ENCODE measurements at places on chromosomes 6 and 20. TPM values are rescaled to one million over a fixed set of nuclear protein-coding genes. Genes with fewer than 3 reads are reported as not detected.

- DNase-seq, result no peak
Observed at GRCh38 chr6:15441215-15441868, 195.5 kb downstream of the JARID2 start.

DNA sequence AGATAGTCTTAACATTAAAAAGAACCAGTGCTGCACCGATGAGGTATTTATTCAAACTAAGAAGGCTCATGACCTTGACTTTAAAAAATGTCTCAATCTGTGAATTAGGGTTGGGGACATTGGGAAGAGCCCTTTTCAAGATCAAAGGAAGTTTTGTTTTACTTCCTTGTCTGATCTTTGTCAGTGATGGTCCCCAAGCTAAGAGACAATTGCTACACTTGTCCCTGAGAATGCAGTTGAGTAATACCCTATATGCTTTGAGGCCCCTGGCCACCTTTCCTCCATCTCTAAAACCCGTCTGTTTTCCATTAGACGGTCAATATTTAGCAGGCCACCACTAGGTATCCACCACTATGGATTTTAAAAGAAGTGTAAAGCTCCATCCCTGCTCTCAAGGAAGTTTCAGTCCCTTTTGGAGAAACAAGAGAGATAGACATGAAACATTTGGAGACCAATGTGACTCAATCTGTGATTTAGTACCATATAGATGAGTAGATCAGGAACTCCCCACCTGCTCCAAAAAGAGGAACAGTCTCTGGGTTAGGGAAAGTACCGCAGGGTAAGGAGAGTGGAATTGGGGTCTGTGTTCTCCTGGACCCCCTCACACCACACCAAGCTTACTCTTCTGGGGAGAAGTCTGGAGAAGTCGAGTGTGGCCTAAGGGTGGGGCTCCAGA is 99.1 kb upstream of the ISM1 start:
- DNase-seq, result no peak

DNA sequence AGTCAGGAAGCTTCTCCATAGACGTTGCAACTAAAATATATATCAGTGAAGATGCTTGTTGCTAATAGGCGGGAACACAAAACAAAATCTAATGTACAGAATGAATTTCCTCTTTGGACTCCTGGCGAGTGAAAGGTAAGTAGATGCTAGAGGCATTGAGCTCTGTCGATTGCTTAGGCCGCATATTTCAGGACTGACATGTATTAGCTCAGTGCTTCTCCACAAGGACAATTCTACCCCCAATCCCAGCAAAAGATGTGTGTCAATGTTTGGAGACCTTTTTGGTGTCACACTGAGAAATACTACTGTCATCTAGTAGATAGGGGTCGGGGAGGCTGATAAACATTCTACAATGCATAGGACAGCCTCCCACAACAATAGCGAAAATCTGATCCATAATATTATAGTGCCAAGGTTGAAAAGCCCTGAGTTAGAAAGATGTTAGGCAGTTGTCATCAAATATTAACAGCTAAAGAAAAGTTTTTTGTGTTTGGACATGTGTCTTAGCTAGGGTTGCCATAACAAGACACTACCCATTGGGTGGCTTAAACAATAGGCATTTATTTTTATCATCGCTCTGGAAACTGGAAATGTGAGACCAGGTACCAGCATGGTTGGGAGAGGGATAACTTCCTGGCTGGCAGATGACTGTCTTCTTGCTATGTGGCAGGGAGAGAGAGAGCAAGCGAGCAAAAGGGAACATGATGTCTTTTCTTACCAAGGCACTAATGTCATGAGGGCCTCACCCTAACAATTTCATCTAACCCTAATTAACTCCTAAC is 48.0 kb upstream of the BCAS1 start:
- no peak for DNase-seq

Gene PBOV1
- total RNA-seq, result not detected

DNA sequence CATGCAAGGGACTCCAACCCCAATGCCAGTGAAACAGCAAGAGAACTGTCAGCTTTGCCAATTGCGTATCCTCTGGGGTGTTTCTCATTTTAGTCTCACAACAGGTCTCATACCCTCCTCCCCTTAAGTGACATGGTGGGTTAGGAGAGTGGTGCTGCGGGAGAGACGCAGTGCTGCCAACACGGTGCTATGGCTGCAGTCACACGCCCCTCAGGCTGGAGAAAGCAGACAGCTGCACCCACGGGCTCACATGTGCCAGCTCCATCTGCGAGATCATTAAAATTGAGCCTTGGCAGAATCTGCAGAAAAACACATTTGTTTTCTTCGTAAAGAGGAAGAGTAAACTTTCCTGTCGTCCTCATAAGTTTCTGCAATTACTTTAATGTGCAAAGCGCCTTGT is 114.7 kb downstream of the ANKRD60 start:
- DNase-seq, result no peak

Gene UBE2V1
- 89.0 TPM for total RNA-seq

DNA sequence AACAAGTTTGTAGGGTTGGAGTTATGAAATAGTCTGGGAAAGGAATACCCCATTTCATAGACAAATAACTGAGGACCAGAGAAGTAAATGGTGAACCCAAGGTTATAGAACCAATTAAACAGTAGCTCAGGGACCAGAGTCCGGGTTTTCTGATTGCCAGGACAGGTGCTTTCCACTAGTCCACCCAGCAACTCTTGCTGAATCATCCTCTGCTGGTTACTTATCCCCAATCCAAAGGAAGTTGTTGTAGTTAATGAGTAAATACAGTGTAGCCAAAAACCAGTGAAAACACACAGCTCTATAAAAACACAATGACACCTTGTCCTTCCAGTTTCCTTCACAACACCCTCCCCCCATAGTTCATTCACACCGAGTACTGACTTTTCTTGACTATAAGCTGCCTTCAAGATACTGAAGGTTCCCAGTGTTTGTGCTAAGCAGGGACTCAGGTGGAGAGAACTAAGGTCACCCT is 766 bp upstream of the TINAG start:
- no peak for DNase-seq

DNA sequence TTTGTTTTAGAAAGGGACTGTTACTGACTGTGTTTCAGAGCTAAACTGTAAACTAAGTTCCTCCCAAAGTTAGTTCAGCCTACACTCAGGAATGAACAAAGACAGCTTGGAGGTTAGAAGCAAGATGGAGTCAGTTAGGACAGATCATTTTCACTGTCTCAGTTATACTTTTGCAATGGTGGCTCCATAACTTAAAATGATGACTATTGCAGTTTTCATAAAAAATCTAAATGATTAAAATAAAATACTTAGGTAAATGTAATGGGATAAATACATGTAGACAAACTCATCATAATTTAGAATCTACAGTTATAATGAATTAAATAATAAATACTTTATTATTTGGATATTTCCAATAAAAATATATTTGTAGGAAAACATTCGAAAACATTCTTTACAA is 590.6 kb downstream of the EPHA7 start:
- DNase-seq, result no peak

Gene MEI4
- not detected for total RNA-seq
